ENCODE measurements at places on chromosomes 5 and 9.

DNA sequence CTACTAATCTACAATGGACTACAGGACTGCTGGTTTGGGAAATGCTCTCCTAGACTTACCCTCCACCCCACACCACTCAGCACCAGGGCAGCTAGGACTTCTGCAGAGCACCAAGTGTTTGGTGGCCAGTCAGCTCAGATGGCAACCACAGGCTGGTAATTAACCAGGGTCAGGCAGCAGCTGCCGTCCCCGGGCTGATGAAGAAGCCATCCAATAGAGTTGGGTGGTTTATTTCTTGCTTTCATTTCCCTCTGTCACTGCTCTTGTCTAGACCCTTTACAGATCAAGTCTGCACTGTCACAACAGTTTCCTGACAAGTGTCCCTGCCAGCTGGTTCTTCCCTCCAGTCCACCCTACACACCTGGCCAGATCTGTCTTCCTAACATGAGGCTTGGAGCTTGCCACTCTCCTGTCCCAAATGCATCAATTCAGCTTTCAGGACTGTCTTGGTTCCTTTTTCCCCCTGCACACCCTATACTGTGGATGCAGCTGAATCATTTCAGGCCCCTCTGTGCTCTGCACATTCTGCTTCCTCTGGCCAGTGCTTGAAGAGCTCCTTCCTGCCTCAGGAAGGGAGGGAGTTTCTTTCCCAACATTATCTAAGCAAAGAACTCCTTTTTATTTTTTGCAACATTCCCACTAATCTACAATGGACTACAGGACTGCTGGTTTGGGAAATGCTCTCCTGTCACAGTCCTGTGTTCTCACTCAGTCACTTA lies 30.2 kb upstream of the HSPA9 start:
- DNase-seq = no peak

- DNase-seq = no peak
These were observed 30.0 kb downstream of the TRIM32 start for GRCh38 chr9:116717150-116717549.

GRCh38 chr5:139181835-139182452 lies 16.2 kb downstream of the SIL1 start:
- peak; percentile 91 for DNase-seq

DNA sequence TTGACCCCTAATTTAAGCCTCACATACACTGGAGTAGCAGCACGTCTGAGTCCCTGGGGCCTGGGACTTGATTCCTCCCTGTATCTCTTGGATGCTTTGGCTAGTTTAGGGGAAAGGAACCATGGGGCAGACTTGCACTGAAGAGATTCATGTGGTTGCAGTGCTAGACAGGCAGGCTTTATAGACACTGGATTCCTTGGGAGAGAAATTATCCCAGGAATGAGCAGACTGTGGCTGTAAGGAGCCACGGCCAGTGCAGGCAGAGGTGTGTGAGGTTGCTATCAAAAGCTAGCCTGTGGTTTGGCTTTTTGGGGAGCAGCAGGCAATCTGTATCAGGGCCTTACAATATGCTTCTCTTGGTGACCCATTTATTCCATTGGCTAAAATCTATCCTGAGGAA lies 20.5 kb upstream of the PITX1 start:
- DNase-seq = no peak

DNA sequence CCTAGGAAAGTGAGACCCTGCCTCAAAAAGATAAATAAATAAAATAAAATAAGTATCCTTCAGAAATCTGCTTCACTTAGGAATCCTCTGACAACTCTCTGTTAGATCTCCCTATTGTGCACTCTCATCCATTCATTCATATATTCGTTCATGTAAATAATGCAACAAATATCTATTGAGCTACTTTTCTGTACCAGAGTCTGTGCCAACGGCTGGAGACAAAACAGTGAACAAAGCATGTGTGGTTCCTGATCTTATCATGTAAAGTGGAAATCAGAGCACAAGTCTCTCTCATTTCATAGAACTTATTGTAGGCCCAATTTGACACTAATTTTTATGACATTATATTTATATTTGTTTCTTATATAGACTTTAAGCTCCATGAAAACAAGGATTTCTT lies 40.3 kb upstream of the DAB2 start:
- DNase-seq = no peak

DNA sequence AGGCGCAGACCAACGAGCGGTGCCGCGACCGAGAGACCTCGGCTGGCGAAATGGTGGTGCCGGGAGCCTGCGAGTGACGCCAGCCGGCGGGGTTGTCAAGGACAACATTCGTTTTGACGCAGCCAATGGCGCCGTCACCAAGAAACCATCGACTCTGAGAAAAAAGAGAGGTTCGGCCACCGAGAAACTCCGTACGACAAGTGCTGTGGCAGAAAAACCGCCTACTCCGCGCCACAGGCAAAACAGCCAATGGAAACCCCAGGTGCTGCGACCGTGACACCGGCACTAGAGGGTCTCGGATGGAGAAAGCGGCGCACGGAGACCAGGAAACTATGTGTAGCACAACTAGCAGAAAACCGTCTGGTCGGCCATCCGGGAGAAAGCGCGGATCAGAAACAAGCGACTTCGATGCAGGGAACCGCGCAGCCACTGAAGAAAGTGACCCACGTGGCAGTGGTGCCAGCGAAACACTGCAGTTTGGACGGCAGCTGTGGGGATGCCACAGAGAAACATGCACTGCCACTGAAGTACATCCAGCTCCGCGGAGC lies 88.8 kb downstream of the ANXA2R start:
- DNase-seq = no peak

- DNase-seq = no peak
These were observed 667.2 kb upstream of the ZNF608 start for GRCh38 chr5:125413496-125414274.

DNA sequence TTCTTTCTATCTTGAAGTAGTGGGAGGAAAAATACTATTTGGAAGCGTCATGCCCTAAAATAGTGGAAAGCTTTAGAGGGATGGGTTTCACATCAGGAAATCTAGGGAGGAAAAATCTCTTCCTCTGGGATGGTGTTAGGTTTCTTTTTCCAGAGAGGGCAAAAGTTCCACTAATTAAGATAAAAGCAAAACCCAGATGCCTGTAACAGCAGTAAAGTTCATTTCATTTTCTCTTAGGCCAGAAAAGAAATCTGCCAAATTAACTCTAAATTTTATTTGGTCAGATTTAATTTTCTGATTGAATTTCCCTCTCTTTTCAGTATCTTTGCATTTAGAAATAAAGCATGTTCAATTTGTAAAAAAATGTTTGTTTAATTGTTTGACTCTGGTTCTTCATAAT lies 88.8 kb downstream of the LURAP1L start:
- DNase-seq = no peak

GRCh38 chr9:109192732-109193361 lies 25.8 kb upstream of the FRRS1L start:
- no peak for DNase-seq

DNA sequence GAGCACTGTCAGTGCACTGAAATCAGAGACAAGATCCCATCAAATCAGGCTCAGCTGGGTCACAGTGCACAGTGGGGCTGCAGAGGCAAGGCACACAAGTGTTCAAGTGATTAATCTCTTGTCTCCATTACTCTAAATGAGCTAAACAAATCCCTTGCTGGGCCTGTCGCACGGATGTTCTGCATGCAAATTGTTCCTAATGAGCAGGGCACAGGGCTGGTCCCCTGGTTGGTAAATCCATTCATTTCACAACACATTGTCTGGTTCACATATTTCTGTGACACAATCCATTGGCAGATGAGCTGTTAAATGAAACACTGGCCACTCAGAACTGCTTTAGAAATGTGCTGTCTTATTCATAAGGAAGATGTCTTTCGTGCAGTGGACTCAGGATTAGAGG lies 167.9 kb upstream of the BRINP1 start:
- DNase-seq = no peak

- no peak for DNase-seq
These were observed 89.2 kb upstream of the GRHPR start for GRCh38 chr9:37333288-37333687.

GRCh38 chr5:71996789-71997188 lies 110.5 kb upstream of the MAP1B start:
- no peak for DNase-seq

DNA sequence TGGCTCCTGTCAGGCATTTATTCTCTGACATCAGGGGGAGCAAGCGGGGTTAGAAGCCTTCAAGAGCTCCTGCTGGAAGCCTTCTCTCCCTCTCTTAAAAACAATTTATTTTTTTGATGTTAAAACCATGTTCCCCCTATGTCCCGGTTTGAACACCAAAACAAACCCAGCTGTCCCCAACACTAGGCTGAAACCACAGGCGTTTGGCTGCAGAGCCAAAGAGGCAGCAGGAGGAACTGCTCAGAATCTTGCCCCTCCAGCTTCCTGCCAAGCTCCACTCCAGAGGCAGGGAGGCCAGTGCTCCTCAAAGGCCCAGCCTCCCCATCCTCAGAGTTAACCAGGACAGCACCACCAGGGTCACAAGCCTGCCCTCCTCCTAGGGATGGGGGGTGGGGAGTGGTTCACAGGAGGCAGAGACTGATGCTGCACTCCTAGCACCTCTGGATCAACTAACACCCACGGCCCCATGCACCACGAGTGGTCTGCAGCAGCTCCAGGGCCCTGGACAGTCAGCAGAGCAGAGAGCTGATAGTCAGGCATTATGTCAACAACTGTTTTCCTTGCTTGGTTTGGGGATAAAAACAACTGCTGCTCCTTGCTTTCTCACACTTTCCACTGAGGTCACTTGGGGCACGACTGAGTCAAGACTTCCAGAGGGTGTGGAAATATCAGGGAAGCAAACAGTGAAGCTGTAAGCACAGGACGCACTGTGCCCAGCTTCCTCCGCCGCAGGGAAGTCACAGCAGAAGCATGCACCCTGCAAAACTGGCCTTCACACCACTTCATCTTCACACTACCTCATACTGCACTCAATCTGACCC lies 96.5 kb upstream of the ADRA1B start:
- no peak for DNase-seq

GRCh38 chr5:104353371-104353770 lies 790.8 kb upstream of the NUDT12 start:
- DNase-seq = no peak

DNA sequence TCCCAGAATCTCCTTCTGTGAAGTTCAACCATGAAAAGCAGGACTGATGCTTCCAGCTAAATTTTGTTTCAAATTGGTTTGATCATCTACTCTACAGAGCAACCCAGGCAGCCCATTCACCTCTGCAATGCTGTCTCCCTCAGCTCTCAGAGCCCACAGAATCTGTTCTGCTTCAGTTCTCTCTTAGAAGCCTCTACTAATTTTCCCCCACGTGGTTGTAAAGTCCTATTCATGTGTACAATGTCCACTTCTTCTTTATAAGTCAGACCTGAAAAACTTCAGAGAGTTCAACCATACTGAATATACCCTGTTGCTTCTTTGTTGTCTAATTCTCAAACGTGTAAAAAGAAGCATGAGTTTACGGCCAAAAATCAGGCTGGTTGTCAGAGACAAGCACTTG lies 21.3 kb upstream of the FAM13B start:
- no peak for DNase-seq

- no peak for DNase-seq
These were observed 1115.5 kb downstream of the TAF11L14 start for GRCh38 chr5:18749763-18750162.

DNA sequence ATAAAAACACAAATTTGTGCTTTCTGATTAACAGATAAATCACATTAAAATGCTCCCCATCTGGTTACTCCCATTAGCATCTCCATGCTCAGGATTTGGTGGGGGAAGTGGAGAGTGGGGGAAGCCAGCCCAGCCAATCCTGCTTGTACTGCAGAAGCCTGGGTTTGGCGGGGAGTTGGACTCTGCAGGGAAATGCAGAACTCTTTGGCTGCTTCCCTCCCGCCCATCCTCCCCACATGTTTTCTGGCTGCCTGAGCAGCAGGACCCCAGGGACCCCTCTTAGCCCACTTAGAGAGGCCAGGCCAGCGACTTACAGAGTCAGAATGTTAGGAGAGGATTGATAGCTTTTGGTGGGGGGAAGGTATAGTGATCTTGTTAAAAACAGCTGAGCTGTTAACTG lies 59.5 kb upstream of the FOXI1 start:
- DNase-seq = no peak

GRCh38 chr5:10329446-10329819 lies 21.7 kb upstream of the CMBL start:
- no peak for DNase-seq

DNA sequence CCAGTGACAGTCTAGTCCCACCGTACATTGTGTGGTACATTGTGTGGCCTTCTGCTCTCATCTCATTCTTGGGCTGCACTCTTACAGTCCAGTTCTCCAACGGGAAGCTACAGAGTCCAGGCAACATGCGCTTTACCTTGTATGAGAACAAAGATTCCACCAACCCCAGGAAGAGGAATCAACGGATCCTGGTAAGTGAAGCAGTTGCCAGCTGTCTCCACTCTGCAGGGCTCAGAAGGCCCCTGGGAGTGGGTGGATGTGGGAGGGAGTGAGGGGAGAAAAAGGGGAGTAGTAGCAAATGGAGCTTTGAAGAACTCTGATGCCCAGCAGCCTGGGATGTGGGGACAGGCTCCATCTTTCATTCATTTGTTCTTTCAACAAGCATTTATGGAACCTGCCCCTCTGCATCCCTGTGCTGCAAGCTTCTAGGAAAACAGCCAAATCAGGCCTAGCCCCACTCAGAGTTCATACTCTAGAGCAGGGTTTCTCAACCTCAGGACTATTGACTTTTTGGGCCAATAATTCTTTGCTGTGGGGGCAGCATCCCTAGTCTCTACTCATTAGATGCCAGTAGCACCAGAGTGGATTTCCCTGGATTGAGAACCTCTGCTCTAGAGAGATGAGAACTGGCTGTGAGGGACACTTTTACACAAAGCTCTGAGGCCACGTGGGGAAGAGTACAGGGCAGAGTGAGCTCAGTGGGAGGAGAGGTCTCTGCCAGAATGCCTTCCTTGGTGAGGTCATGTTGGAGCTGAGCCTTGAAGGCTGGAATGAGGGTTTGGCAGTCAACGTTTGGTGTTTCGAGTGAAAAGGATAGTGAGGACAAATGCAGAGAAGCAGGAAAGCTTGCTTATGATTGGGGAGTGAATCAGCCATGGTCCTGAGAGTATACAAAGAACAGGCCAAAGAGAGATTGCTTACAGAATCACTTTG lies 1.1 kb downstream of the POLR1E start:
- DNase-seq = no peak

GRCh38 chr5:33583332-33583731 lies 142.6 kb downstream of the TARS1 start:
- no peak for DNase-seq

- DNase-seq = no peak
These were observed 74.4 kb downstream of the FGF18 start for GRCh38 chr5:171493646-171494393.

- DNase-seq = peak; percentile 49
These were observed 879.8 kb upstream of the DMAC1 start for GRCh38 chr9:8679371-8679822.

DNA sequence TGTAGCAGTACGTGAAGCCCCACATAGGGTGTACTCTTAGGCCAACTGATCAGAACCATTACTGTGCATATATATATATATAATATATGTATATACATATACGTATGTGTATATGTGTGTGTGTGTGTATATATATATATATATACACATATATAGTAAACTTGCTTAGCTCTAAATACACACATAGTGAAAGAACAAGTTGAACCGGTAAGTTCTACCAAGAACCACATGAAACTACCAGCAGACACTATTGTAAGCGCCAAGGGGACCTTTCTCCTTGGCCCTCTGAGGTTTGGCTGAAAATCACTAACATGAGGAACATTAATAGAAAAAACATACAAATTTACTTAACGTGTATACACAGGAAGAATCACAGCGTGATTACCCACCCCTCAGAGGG lies 1.8 kb upstream of the TARS1 start:
- DNase-seq = no peak
